ENCODE measurements at places on chromosomes 6 and 20.
A peak's percentile ranks its signal among the peaks of the same experiment; 100 is the strongest.

DNA sequence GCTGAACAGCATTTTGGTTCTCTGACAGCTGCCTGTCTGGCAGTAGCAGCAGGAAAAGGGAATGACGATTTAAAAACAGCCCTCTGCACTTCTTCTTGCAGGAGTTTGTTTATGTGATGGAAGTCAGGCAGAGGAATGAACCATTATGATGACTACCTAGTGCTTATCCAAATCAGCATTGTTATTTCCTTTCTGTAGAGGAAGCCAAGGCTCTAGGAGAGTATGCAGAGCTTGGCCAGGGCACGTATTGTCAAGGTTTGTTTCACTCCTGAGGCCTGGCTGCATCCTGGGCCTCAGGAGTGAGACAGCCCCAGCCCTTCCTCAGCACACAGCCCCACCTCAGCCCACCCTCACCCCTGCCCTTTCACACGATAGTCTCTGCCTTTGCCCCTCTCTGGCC, 68.5 kb downstream of the FAM229B start:
- no peak for DNase-seq

- no peak for DNase-seq
These were observed 3.7 kb downstream of the SAYSD1 start for GRCh38 chr6:39111280-39111679.

DNA sequence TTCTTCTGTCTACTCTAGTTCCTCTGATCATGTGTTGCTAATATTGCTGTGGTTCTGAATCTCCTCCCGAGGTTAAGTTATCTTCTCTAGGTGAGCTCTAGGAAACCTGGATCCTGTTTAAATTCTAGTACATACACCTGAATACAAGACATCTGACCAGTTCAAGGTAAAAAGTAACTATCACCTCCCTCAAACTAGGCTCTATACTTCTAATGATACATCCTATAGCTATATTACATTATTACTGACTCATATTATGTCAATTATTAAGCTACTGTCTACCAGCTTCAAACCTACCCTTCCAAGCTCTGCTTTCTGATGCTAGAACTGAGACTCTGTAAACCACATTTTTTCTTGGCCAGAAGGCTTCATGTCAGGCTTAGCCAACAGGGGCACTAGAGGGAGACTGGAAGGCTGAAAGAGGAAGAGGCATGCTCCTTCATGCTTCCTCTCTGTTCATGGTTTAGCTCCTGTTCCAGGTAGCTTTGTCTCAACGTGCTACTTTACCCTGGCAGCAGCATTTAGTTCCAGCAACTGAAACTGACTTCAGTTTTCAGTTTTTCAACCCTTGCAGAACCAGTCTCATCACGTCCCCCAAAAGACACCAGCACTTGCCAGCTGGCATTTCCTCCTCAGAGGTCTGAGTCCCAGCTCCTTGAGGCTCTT, 148.4 kb upstream of the TOP1 start:
- peak; percentile 46 for DNase-seq

GRCh38 chr6:147136057-147136456, 68.2 kb upstream of the STXBP5 start:
- no peak for DNase-seq

GRCh38 chr6:27422651-27423332, 34.2 kb downstream of the ZNF391 start:
- DNase-seq, result no peak

DNA sequence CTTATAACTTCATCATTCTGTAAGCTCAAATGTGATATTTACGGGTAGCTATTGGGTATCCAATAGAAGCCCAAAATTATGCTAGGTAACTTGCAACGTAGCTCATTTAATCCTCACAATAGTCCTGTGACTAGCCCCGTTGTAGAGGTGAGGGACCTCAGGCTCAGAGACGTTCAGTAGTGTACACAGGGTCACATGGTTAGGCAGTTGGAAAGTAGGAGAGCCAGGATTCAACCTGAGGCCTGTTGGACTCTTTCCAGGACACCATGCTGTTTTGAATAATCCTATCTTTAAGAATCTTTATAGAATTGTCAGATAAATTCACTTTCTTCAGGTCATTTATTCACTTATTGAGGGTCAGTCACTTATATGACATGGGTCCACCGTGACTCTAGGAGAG, 9.2 kb upstream of the ELOVL2 start:
- DNase-seq, result no peak

GRCh38 chr20:13200767-13201500, 20.1 kb upstream of the ISM1 start:
- no peak for DNase-seq

DNA sequence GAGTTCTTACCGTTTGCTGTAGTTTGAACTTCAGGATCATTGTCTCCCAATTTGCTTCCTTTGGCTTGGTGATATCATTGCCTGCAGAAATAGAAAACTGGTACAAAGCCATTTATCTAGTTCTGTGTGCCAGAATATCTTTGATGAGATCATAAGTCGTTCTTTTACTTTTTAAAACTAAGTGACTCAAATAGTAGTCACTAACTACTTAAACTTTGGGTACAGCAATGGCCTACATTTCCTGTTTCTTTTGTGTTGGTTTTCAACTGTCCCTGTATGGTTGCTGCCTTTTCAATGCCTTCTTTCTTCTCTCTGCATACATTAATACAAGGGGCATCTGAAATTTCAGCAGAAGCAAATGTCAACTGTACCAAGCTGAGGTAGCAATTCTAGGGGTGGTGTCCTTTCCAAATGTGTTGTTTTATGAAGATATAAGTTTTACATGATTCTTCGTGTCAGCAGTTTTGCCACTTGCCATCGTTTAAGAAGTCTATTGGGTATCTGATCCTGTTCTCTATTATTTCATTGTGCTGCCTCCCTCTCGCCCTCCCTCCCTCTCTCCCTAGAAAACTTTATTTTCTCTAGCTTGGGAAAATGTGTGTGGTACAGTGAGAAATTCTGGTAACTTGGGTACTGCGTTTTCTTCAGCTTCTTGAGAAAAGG, 238.5 kb downstream of the FARS2 start:
- no peak for DNase-seq

- DNase-seq, result no peak
These were observed 12.9 kb downstream of the PARD6B start for GRCh38 chr20:50744143-50744792.

- no peak for DNase-seq
These were observed 2.7 kb downstream of the FOXA2 start for GRCh38 chr20:22581437-22582385.

- DNase-seq, result no peak
These were observed 792 bp downstream of the RSPH3 start for GRCh38 chr6:158999154-158999665.

DNA sequence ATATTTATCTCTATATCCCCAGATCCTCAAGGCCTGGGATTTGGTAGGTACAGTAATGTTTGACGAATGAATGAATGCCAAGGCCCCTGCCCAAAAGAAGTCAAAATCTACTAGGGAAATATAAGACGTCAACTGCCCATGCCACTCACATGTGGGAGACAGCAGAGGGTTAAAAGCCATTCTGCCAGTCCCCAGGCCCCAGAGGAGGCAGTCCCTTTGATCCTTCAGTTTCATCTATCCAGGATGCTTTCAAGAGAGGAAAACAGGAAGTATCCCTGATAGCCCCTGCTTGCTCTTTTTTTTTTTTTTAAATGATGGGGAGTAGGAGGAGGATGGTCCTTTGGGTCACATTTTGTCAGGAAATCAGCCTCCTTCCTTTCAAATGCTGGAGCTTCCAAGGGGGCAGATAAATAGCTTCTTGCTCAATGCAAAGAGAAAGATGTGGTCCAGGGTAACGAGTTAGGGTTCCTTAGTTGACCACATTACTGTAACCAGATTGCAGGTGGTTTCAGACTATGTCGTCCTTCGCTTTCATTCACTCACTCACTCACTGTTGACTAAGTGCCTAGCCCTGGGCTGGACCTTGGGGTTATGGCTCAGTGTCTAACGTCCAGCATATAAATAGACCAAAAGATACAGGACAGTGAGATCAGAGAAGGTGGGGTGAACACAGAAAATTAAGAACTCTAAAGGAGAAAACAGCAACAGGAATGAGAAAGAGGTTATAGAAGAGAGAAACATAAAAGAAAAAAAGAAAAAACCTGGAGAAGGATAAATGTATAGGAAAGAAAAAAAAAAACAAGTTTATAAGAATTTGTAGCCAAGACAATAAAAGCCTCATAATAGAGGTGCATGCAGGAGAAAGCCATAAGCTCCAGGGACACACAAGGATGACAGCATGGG, 64.6 kb upstream of the PIM1 start:
- no peak for DNase-seq

DNA sequence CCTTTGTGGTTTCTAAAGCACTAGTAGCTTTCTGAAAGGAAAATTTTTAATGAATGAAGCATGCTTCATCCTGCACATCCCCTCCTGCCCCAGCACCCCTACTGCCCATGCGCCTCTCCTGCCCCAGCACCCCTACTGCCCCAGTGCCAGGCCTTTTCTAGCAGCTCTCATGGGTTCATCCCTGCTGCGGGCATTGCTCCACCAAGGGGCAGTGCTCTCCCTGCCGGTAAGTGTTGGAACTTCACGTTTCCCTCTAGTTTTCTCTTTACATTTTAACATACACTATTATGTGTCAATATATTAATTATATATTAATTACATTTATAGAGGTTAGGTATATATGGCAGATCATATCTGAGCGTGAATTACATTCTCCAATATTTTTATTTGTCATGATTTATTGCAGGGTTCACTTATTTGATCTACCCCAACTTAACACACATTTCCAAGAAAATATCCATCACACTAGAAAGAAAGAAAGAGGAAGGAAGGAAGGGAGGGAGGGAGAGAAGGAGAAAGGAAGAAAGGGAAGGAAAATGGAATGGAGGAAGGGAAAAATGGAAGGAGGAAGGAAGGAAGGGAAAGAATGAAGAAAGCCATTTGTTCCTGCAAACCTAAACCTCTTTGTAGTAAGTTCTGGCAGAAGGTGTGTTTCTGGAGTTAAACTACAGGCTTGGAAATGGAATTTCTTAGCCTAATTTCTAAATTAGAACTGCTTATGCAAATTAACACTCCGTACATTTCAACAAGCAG, 46.8 kb downstream of the CEP43 start:
- DNase-seq, result no peak

- DNase-seq, result peak; percentile 56
These were observed 143.4 kb downstream of the ADGRB3 start for GRCh38 chr6:68778356-68779020.

- no peak for DNase-seq
These were observed 848.4 kb downstream of the PHF3 start for GRCh38 chr6:64483956-64484499.

- no peak for DNase-seq
These were observed 801 bp downstream of the FBXL4 start for GRCh38 chr6:98946879-98947410.

DNA sequence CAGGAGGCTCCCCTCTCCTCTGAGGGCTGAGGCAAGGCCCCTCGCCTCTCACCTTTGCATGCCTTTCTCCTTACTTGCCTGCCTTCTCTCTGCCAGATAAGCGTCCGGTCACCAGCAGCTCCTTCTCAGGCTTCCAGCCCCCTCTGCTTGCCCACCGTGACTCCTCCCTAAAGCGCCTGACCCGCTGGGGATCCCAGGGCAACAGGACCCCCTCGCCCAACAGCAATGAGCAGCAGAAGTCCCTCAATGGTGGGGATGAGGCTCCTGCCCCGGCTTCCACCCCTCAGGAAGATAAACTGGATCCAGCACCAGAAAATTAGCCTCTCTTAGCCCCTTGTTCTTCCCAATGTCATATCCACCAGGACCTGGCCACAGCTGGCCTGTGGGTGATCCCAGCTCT, 21.3 kb upstream of the PPARD start:
- no peak for DNase-seq

- peak; percentile 30 for DNase-seq
These were observed 26.7 kb downstream of the HCK start for GRCh38 chr20:32078791-32079190.

- no peak for DNase-seq
These were observed 107.7 kb upstream of the ATXN1 start for GRCh38 chr6:16868968-16869367.

- no peak for DNase-seq
These were observed 216.6 kb upstream of the UFL1 start for GRCh38 chr6:96304997-96305396.

- no peak for DNase-seq
These were observed 64.0 kb downstream of the THBS2 start for GRCh38 chr6:169189686-169190085.

DNA sequence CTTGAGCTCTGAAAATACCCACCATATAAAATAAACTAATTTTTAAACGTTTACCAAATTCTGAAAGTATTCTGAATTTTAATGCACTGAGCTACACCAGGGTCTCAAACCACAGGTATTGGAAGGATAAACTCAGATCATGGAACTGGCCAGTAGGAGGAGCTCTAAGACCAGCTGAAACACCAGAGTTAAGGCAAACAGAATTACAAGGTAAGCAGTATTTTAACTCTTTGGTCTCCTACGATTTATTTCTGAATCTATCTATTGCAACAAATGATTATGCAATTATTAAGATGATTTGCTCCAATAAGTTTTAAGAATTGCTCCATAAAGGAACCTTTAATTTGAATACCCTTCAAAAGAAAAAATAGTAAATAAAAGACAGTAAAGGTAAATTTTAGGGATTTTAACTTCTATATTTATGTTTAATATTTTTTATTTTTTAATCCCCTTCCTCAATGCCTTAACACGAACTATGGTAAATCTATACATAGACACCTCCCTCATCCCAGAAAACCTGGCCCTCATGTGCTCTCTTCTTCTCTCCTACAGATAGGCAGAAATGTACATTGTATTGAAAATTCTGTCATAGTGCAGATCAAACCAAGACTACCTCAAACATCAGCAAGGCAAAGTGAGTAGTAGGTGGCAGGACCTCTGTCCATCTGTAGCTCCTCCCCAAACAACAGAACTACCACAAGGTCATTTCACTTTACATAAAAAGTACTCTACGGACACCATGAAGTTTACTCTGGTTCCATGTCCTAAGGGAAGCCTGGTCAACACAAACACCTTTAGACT, 58.4 kb downstream of the SMLR1 start:
- DNase-seq, result peak; percentile 82

DNA sequence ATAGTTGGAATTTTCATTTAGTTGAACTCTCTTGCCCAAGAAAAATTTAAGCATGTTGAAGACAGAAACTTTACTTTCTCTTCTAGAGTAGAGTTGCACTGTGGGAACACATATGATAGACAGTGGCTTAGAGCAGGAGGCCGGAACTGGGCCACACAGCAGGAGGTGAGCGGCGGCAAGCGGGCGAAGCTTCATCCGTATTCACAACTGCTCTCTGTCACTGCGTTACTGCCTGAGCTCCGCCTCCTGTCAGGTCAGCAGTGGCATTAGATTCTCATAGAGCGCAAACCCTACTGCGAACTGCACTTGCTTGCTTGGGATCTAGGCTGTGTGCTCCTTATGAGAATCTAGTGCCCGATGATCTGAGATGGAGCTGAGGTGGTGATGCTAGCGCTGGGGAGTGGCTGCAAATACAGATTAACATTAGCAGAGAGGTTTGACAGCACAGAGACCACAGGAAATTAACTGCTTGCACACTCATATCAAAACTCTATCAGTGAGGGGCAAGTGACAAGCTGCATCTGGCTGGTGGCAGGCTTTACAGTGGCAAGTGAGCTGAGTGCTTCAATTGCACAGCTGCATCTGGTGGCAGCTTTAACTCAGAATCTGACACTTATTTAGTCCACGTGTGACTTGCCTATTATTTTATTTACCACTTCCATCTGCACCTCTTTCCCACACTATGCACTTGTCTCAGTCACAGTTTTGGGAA, 174.9 kb upstream of the C6orf118 start:
- no peak for DNase-seq

- DNase-seq, result no peak
These were observed 29.8 kb downstream of the PLCG1 start for GRCh38 chr20:41167118-41167470.
